ENCODE measurements at places on chromosomes 2 and 18.

- no peak for DNase-seq
These were observed 5.5 kb upstream of the RNF144A start for GRCh38 chr2:6911721-6912120.

DNA sequence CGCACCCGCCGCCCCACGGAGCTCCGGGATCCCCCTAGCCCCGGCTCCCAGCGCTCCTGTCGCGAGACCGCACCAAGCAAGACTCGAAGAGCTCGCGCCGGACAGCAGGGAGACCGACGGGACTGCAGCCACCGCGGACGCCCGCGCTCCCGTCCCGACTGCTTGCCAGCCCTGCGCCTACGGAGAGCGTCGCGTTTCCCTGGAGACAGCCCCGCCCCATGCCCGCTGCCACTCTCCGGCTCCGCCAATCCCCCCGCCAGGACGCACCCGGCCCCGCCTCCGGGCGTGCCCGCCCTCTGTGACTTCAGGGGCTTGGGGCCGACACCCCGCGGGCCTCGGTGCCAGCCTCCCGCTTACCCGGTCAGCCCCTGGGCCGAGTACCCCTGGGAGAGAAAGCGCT lies at the start of gene ANKMY1:
ANKMY1 (minus strand) TSS at position 181 of the 400 bp plus-strand sequence. CDS start 653 bp downstream, outside the sequence.
- no peak for DNase-seq

DNA sequence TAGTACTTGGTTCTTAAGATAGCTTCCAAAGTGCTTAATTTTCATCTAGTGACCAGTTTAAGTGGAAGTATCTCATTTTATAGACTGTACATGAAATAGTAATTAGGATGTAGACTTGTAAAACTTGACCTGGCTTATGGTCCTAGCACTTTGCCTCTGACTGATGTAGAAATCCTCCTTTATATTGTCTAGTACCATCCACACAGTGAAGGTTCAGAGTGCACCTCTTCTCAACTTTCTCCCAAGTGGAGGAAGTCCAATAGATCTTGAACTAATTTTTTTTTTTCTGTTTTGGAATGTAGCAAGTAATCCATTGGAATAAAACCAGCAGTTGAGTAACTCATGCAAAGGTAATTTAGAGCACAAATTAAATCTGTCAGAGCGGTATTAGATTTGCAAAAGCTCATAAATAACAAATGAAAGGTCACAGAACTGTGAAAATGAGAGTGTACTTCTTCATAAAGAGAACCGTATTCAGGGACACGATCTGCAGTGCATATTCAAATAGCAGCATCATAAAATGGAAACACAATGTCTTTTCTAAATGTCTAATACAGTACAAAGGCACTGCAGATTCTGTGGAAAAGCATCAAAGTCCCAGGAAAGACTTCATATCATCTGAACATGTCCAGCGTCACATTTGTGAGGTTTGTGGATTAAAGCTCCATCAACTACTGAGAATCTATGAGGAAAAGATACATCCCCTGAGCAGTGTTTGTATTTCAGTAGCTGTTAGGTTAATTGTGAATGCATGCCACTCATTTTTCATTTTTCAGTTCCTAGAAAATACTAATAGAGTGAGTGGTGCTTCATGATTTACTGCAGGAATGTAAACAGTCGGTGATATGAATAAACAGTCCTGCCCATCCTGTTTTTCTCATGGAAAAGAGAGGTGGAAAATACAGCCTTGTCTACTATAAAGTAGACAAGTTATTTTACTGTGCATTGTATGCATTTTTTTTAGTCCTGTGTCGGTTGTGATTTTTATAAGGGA lies 100.7 kb downstream of the LYPD6 start:
- no peak for DNase-seq

- no peak for DNase-seq
These were observed 385.4 kb upstream of the TMEFF2 start for GRCh38 chr2:192579965-192580700.

DNA sequence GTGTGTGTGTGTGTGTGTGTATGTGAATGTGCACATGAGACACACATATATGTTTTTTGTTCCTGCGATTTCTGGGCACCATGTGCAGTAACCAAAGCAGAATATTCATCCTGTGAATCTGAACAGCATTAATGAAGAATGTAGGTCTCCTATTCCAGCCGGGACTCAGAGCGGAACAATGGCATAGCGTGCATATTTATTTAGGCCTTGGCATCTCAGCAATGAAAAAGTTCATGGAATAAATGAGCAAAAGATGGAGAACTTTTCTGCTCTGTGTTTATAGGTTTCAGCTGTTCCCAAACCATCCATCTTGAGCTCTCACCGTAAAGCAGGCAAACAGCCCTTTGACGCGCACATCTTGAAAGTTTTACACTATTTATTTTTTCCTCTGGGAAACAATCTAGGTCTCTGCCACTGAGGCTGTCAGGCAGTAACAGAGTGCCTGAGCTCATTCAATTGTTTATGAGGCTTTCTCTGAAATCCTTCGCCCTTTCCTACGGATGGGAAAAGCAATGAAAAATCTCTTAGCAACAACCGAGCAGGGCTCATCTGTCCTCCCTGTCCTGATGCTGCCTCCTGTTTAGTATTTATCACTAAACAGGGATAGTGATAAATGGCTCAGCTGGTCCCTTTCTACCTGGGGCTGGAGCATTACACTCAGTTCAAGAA lies 146.2 kb upstream of the MSH6 start:
- DNase-seq: no peak

- DNase-seq: peak; percentile 62
These were observed 25.3 kb upstream of the NOTO start for GRCh38 chr2:73176881-73177644.

- DNase-seq: no peak
These were observed 261.2 kb downstream of the EIPR1 start for GRCh38 chr2:3116371-3116770.

GRCh38 chr2:238956676-238957075 lies 108.8 kb downstream of the TWIST2 start:
- DNase-seq: no peak

- no peak for DNase-seq
These were observed 323.4 kb downstream of the BCL11A start for GRCh38 chr2:60230037-60230436.

GRCh38 chr2:207759890-207760289 lies 9.8 kb downstream of the FZD5 start:
- no peak for DNase-seq

- DNase-seq: no peak
These were observed 146.5 kb downstream of the NCKAP5 start for GRCh38 chr2:133421516-133422324.

GRCh38 chr2:177625744-177626650 lies 233.4 kb downstream of the AGPS start:
- no peak for DNase-seq

- no peak for DNase-seq
These were observed 44.3 kb downstream of the MFSD6 start for GRCh38 chr2:190452433-190452832.

- DNase-seq: no peak
These were observed 112.9 kb downstream of the LTBP1 start for GRCh38 chr2:33059471-33060156.

GRCh38 chr18:46856973-46857372 lies 60.3 kb downstream of the PIAS2 start:
- DNase-seq: no peak

DNA sequence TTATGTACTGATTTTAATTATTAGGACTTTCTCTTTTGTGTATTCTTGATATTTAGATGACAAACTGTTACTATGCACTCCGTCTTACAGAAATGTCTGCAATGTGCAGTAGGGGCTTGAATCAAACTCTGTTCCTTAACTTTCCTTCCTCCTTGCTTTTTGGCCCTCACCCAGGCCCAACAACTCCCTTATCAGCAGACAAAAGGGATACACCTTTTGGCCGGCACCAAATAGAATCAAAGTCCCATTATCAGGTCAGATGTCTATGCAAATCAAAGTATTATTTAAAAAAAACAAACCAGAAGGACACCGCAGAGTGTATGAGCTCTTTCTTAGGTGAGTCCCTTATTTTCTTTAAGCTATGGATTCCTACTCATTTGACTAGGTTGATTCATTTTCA lies 116.3 kb upstream of the SERPINE2 start:
- no peak for DNase-seq

DNA sequence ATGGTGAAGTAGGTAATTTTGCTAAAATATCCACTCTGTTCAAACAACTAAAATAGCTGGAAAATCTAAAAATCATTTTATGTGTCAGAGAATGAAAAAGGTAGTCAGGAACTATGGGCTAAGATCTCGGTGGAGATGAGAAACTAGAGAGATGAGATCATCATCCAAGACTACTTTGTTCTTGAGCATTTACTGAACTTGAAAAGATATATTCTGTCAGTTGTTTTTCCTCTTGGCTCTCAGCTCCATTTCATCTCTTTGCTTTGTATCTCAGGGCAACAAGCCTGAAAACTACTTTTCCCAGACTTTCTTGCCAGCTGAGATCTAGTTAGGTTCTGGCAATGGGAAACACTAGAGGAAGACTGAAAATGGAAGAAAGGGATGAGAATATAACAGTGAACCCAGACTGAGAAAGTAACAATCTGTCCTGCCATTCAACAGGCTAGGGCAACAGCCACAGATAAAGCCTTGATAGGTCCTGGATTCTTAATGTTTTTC lies 346.2 kb upstream of the MEX3C start:
- no peak for DNase-seq

GRCh38 chr2:110768591-110768990 lies 36.2 kb downstream of the ACOXL start:
- DNase-seq: no peak

DNA sequence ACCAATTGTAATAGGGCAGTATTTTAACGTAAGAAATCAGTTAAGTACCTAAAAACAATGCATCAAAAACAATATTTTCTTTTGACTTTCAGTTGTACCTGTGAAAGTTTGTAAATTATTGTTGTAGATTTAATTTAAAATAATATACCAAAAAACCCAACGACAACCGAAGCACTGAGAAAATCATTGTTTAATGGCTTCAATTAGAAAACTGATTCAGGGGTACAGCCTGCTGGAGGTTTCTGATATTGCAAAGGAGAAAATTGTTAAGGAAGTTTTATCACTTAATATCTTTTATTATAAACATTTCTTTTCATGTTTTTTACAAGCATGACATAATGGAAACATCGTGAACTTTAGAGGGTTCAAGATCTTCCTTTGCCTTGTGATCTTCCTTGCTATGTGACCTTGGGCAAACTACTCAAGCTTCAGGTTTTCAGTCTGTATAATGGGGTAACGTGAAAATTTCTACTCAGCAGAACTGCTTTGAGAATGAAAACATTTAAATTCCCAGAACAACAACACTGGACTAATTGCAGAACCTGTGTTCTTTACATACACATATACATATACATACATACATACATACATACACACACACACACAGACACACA lies 76.3 kb upstream of the GLS start:
- DNase-seq: no peak

DNA sequence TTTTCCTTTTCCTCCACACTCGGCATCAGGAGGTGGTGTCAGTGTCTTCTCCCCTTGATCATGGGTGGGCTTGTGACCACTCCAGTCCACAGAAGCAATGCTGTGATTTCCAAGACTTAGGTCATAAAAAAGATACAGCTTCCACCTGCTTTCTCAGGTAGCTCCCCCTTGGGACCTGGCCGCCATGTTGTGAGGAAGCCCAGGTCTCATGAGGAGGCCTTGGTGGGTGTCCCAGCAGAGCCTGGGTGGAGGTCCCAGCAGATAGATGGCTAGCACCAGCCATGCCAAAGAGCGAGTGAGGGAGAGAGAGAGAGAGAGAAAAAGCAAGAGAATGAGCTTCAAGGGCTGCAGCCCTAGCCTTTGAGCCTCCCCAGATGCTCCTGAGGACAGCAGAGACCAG lies 16.0 kb downstream of the SLC66A2 start:
- no peak for DNase-seq

GRCh38 chr18:9215221-9215933 lies 78.8 kb downstream of the ANKRD12 start:
- no peak for DNase-seq

- peak; percentile 44 for DNase-seq
These were observed 61.8 kb upstream of the GPR45 start for GRCh38 chr2:105179469-105180372.
